M059J (cell line): ENCODE measurements at places on chromosomes 5 and 9.

DNA sequence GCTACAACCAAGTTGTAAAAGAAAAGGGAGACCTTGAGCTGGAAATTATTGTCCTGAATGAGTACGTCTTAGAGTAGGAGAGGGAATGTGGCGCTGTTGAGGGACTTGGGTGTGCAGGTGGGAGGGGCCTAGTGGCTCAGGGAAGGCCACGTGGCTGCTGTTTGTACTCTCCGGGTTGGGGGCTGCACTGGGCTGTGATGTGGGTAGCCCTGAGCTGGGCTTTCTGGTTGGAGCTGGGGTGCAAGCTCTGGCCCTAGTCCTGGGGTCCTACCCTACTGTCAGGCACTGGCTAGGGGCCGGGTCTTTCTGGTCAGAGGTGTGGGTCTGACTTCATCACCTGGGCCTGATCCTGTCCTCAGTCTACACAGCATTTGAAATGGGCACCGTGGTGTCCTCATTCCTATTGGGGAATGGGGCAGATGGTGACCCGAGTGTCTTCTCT, 19.1 kb upstream of the GLE1 start:
- DNase-seq: no peak

DNA sequence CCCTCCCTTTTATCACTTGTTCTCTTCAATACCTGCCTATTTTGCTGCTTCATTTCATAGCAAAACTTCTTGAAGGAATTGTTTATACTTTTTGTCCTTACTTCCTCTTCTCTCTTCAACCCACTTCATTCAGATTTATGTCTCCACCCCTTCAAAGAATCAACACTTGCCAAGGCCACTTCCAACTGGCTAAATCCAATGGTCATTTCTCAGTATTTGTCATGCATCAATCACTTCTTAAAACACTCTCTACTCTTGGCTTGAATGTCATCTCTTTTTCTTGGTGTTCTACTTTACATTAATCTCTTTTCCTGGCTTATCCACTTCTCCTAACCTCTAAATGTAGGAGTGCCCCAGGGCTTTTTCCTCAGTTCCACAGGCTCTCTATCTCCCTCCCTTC, 8.3 kb upstream of the FCHO2 start:
- DNase-seq: no peak

GRCh38 chr5:56314529-56314928, 81.4 kb upstream of the ANKRD55 start:
- DNase-seq: no peak

- no peak for DNase-seq
These were observed 219.3 kb downstream of the KCNN2 start for GRCh38 chr5:114581136-114581535.

DNA sequence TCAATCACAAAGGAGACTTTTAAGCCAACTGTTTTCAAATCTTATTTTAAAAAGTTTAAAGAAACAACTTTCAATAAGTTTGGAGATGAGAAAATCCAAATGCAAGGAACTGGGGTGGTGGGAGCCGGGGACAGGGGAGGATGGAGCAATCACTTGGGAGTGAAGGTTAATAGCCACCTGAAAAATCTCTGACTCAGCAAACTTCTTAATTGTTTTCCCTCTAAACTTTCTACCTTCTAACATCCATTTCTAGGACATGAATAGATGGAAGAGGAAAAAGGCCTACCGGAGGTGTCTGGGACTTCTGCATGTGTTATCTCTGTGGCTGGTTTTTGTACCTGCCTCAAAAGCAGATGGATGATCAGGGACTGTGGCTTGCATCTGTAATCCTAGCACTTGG, 360.6 kb downstream of the OSTF1 start:
- no peak for DNase-seq

GRCh38 chr9:126327714-126328185, 1.1 kb downstream of the MVB12B start:
- no peak for DNase-seq

GRCh38 chr9:18073002-18073401, 401.0 kb upstream of the ADAMTSL1 start:
- peak; percentile 12 for DNase-seq

GRCh38 chr5:8864053-8864452, 681.8 kb downstream of the SEMA5A start:
- DNase-seq: peak; percentile 42

- DNase-seq: no peak
These were observed 48.3 kb downstream of the TMEFF1 start for GRCh38 chr9:100521282-100521681.

DNA sequence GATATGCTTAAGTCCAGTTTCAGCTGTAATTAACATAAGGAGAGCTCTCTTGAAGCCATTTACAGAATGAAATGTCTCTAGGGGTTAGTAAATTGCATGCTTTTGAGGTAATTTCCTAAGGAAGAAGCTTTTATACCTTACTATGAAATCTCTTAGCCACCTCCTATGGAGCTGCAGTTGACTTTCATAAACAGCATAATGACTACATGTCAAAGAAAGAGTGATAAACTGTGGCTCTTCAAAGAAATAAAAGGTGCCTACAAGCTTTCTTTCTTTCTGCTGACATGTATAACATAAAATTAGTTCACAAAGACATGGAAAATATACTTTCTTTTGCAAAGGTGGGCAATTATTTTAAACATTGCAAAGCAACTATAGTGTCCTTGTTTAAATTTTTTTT, 90.8 kb downstream of the TMEM167A start:
- no peak for DNase-seq

GRCh38 chr9:16868701-16869100, 1.8 kb downstream of the BNC2 start:
- no peak for DNase-seq

GRCh38 chr9:32247168-32247567, 137.3 kb upstream of the ACO1 start:
- no peak for DNase-seq

GRCh38 chr5:9654886-9655285, 24.7 kb upstream of the TAS2R1 start:
- DNase-seq: no peak

DNA sequence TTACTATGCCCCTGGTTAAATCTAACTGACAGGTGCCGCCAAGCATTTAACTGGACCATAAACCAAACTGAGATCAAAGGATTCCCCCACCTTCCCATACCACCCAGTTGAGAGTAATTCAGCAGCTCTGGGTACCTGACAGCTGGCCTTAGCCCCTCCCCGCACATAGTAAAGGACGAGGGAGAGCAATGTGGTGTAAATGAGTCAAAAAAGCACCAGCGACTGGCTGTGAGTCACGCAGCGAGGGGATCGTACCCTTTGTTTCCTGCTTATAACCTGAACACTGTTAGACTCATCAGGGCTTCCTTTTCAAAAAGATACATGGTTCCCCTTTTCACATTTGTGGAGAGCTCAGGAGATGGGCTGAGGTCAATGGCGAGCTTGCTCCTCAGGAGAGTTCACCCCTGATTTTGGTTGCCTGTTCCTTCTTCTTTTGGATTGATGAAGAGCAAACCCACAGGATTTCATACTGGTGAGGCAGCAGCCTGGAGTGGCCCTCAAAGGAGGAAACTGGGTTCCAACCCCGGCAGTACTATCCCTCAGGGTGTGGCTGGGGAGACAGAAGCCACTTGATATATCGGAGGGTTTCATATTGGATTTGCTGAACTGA, 71.5 kb downstream of the ANKRD33B start:
- DNase-seq: peak; percentile 88

- DNase-seq: no peak
These were observed 68.2 kb downstream of the PIK3R1 start for GRCh38 chr5:68283766-68284165.

DNA sequence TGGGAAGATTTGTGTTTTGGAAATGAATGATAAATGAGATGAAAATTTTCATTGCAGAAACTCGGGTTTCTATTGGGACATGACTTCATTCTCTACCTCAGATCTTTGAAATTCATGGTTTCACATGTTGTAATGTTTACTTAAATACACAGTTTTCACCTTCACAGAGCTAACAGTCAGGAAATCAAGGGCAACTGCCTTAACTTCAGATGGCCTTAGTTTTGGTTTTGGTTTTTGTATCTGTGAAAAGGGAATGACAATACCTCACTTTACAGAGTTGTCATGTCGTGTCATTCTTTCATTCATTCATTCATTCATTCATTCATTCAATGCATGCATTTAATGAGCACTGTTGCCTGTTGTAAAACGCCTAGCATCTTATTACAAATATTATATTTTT, 41.9 kb downstream of the NIM1K start:
- no peak for DNase-seq

DNA sequence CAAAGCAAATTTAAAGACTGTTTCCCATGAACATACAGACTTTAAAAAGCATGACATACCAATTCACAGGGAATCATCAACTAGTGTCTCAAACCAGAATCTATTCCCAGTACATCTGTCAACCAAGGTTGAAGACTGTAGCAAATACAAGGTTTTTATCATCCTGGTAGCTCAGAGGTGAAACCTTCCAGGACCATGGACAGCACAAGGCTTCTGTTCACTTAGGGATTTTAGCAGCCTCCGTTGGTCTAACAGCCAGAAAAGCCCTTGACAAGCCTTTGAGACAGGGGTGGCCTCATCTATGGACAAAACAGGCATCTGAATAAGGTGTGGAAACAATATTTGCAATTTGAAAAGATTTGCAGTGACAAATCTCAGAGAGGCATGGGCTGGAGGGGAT, 119.0 kb downstream of the TRIM32 start:
- DNase-seq: peak; percentile 37

DNA sequence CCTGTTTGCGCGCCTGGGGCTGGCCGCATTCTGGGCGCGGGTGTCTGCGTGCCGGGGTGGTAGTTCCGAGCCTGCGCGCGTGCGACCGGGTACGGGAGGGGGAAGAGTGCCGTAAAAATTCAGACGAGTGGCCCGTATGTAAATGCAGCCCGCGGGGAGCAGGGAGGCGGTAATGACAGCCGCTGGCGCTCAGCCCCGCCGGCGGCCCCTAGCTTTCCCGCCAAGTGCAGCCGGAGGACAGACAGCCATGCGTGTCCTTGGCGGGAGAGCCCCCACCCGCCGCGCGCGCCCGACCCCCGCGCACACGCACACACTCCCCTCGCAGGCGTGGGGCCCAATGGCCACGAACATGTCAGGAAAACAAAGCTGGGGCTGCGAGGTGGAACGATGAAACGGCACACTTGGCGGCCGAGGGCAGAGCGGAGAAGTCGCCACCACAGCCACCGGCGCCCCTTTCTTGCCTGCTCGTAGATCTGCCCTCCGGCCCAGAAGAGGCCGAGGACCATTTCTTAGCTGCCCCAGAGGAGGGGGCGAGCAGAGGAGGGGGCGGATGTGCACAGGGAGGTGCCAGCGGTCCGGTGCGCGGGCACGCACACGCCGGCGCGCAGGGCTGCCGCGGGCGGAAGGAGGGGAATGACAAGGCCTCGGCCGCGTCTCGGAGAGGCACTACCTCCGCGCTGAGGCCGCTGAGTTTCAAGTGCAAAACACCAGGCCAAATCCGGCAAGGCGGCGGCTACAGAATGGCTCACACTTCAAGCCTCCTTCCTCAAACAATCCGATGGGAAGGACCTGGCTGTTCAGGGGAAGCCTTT, 208.4 kb downstream of the MEF2C start:
- peak; percentile 83 for DNase-seq

GRCh38 chr9:116589392-116590354, 97.4 kb upstream of the TRIM32 start:
- DNase-seq: peak; percentile 11

GRCh38 chr9:80061940-80062339, 490.2 kb downstream of the TLE4 start:
- DNase-seq: peak; percentile 93

DNA sequence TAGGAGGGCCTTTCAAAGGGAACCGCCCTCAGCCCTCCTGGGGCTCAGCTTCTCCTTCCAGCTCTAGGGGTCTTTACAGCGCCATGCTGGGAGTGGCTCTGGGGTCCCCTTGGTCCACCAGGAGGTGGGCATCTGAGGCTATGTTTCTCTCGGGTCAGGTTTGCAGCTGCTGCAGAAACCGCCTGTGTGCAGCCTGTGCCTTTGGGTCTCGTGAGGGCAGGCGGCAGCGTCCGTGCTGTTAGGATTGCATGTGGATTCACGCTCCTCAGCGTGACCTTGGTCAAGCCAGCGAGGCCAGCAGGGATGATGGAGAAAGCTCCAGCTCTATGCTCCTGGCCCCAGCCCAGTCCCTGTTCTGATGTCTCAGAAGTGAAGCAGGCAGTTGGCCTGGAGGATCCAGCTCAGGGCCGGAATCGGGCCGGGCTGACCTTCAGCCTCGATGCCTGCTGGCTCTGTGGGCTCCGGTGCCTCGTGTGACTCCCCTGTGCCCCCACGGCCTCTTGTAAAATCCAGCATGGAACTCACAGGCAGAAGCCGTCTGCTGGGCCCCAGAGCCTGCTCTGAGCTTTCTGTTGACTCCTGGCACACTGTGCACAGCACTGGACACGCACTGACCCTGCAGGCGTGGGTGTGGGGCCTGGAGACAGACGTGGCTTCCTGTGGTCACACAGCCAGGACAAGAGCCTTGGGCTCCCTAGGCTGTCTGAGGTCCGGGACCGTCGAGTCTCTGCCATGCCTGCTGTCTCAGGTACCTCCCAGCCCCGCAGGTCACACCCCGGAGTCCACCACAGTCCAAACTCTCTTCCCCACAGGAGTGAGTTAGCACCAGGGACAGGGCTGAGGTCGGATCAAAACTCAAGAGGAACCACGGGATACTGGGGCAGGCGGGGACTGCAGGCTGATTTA, 54.3 kb downstream of the TRIP13 start:
- DNase-seq: peak; percentile 39

DNA sequence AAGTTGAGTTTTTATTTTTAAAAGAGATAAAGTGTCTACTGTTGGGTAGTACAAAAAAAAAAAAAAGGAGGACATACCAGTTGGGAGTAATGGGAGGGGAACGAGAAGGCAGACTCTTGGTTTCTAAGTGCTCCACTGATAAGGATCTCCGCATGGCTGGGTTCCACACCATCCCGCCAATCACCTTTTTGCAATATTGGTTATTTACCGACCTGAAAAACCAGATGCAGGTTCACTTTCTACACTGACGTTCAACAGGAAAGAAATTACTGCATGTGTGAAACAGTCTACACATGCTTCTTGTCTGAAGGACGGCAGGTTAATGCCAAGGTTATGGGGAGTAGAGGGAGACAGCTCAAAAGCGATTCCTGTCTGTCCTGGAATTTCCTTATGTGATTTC, 75.5 kb downstream of the PTPN3 start:
- no peak for DNase-seq

- DNase-seq: peak; percentile 46
These were observed 373.4 kb downstream of the GADD45G start for GRCh38 chr9:89978185-89978584.

DNA sequence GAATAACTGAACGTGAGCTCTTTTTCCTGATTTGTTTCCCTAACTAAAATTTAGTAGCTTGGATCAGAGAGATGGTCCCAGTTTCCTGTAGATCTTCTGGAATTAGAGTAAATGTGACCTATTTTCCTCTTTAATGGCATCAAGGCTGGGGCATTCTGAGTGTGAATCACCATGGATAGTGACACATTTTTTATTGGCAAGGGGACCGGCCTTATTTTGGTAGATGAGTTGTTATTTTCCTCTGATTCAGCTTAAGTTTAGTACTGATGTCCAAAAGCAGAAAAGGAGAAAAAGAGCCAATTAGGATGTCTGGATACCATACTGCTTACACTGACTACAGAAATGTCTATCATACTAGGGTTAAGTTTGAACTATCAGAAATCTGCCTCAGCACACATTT, 68.1 kb downstream of the RNF38 start:
- peak; percentile 65 for DNase-seq

GRCh38 chr9:112771359-112772214, 21.0 kb downstream of the SNX30 start:
- DNase-seq: no peak

GRCh38 chr9:128159522-128159783, 612 bp upstream of the BBLN start:
- DNase-seq: no peak

GRCh38 chr9:21121595-21122251, 19.9 kb downstream of the IFNW1 start:
- DNase-seq: no peak

GRCh38 chr9:89732295-89732938, 127.6 kb downstream of the GADD45G start:
- peak; percentile 55 for DNase-seq
